ENCODE measurements at places on chromosomes 12 and 14. TPM values are rescaled to one million over a fixed set of nuclear protein-coding genes. Genes with fewer than 3 reads are reported as not detected.

KCNH3 gene
- total RNA-seq, result 0.19 TPM

KERA gene
- total RNA-seq, result not detected

CMAS gene
- total RNA-seq, result 33.4 TPM

ZC2HC1C gene
- total RNA-seq, result 10.5 TPM

CCDC198 gene
- not detected for total RNA-seq

FGF23 gene
- not detected for total RNA-seq

DNA sequence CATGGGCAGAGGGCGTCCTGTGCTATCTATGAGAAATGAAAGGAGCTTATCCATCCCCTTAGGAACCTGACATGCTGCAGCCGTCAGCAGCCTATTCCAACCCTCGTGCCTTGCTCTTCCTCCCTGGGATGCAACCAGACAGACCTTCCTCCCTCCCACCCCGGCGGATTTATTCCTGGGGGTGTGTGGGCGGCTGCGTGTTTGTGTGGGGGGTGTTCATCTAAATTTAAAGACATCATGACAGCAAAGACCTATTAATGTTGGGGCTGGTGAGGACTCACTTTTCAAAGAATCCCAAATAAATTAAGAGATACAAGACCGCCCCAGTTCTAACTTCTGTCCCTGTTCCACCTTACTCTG is 52.0 kb downstream of the WSCD2 start:
- no peak for DNase-seq
- H3K27ac ChIP-seq, result no peak overlapping the region
- no peaks in the 10 kb centered on the region for H3K4me1 ChIP-seq
- no peaks in the 10 kb centered on the region for H3K27me3 ChIP-seq

- H3K4me1 ChIP-seq, result peaks cover 19% of the 10 kb centered on the region
- H3K27ac ChIP-seq, result peak overlapping the region; percentile 86
- DNase-seq, result no peak
- H3K36me3 ChIP-seq, result peaks cover 17% of the 10 kb centered on the region
Observed at GRCh38 chr14:90255871-90256270, 482 bp upstream of the PSMC1 start.

- peak overlapping the region; percentile 39 for H3K27ac ChIP-seq
- H3K4me3 ChIP-seq, result no peak overlapping the region
- no peaks in the 10 kb centered on the region for H3K27me3 ChIP-seq
- H3K36me3 ChIP-seq, result no peaks in the 10 kb centered on the region
Observed at GRCh38 chr12:59651229-59651920, 55.5 kb downstream of the SLC16A7 start.

GRCh38 chr14:76755610-76756370 is 5.5 kb upstream of the VASH1 start:
- H3K36me3 ChIP-seq, result no peaks in the 10 kb centered on the region
- no peaks in the 10 kb centered on the region for H3K27me3 ChIP-seq
- no peak for DNase-seq
- H3K27ac ChIP-seq, result peak overlapping the region; percentile 21

DNA sequence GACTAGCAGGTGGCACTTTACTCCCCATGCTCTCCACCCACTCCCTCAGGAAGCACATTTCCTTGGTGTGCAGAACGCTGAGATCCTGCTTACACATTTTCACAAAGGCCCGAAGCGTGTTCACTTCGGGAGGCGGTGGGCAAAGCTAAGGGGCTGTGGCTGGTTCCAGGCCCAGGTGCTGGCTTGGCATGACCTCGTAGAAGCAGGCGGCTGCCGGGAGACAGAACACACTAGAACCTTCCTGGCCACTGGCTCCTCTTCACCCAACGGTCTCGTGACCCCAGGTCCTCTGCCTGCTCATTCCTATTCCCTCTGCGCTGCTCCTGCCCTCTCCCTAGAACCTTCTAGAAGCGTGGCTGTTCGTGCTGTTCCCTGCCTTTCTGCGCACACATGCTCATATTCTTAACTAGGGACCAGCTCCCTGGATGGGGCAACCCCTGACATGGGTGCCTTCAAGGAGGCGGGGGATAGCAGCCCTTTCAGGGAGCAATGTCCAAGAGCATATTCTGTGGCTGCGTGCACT is 43.3 kb downstream of the ATP23 start:
- H3K4me3 ChIP-seq, result no peak overlapping the region
- H3K27ac ChIP-seq, result no peak overlapping the region
- DNase-seq, result no peak
- H3K27me3 ChIP-seq, result no peaks in the 10 kb centered on the region
- no peaks in the 10 kb centered on the region for H3K4me1 ChIP-seq

- H3K4me1 ChIP-seq, result no peaks in the 10 kb centered on the region
- no peaks in the 10 kb centered on the region for H3K27me3 ChIP-seq
- H3K27ac ChIP-seq, result no peak overlapping the region
Observed at GRCh38 chr12:115472852-115473251, 788.9 kb upstream of the TBX3 start.

DNA sequence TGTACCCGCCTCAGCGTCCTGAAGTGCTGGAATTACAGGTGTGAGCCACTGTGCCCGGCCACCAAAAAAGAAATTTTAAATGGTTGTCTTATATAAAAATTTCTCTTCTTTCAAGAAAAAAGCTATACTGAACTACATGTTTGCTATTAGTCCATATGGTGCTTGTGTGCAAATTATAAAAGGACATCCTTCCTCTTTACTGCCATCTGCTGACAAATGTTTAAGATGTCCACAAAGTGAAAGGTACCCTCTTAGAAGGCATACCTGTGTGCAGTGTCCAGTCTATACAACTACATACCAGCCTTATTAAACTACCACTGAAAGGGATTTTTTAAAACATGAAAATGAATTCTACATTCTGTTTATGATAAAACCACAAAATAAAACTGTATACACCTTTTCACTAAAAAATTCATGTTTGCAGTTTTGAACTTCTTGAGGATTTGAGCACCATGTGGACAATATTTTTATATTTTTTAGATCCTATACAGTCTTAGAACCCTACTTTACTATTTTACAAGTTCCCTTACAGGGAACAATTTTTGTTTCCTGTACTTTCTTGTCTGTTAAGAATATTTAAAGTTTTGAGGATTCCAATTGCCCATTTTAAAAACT is 32.8 kb upstream of the TOMM20L start:
- no peak overlapping the region for H3K4me3 ChIP-seq
- H3K27me3 ChIP-seq, result no peaks in the 10 kb centered on the region
- no peak for DNase-seq
- no peaks in the 10 kb centered on the region for H3K4me1 ChIP-seq
- H3K36me3 ChIP-seq, result peaks cover 68% of the 10 kb centered on the region

DNA sequence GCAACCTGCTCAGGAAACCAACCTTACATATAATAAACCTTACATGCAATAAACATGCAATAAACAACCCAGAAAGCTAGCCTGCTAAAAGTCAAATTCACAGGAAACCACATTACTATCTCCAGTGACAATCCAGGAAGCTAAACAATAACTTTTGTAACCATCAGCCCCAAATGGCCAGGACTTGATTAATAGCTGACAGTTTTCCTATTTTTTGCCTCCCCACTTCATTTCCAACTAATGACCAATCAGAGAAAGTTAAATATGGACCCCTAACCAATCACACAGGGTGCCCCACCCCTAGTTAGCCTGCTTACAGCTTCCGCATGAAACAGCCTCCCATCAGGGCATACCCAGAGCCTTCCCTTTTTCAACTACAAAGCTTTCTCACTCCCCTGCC is 152.2 kb upstream of the LMNTD1 start:
- H3K27ac ChIP-seq, result no peak overlapping the region
- H3K4me1 ChIP-seq, result no peaks in the 10 kb centered on the region
- no peak overlapping the region for H3K4me3 ChIP-seq
- no peaks in the 10 kb centered on the region for H3K36me3 ChIP-seq
- DNase-seq, result no peak
- no peaks in the 10 kb centered on the region for H3K27me3 ChIP-seq

GRCh38 chr12:124636138-124636978 is 68.9 kb upstream of the NCOR2 start:
- H3K27me3 ChIP-seq, result no peaks in the 10 kb centered on the region
- H3K36me3 ChIP-seq, result no peaks in the 10 kb centered on the region
- no peaks in the 10 kb centered on the region for H3K4me1 ChIP-seq
- peak; percentile 76 for DNase-seq
- no peak overlapping the region for H3K27ac ChIP-seq

DNA sequence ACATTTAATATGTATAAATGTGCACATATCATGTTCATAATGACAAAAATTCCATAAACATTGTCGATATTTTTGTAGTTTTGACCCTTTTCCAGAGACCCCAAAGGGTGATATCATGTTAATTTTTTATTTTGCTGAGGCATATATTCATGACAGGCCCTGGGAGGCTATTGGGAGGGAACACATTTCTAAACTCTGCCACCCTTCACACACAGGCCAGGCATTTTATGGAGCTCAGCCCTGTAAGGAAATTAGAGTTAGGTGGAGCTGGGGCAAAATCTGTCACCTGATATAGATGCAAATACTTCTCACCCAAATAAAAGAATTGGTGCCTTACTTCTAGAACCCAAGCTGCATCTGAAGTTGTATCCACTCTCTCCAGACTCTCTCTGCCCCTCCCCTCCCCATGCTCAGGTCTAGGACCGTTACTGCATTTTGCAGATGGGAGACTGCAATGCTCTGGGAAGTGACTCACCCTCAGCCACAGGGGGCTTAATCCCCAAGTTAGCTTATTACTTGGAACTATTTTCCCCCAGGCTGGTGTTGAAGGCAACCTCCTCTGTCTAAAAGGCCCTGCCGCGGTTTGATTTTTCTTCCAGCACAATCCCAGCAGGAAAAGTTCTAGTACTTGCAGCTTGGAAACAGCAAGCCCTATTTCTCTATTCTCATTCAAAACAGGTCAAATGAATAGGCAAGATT is 238.9 kb downstream of the EMP1 start:
- no peak overlapping the region for H3K27ac ChIP-seq
- H3K4me1 ChIP-seq, result peaks cover 8% of the 10 kb centered on the region
- H3K4me3 ChIP-seq, result no peak overlapping the region
- no peaks in the 10 kb centered on the region for H3K36me3 ChIP-seq
- no peak for DNase-seq
